Epithelial cell of proximal tubule (primary cell): ENCODE measurements at places on chromosomes 2 and 18. TPM values are rescaled to one million over a fixed set of nuclear protein-coding genes. Genes with fewer than 3 reads are reported as not detected.
A peak's percentile ranks its signal among the peaks of the same experiment; 100 is the strongest.

The VWC2L gene
- total RNA-seq, result not detected in 2 replicates

DNA sequence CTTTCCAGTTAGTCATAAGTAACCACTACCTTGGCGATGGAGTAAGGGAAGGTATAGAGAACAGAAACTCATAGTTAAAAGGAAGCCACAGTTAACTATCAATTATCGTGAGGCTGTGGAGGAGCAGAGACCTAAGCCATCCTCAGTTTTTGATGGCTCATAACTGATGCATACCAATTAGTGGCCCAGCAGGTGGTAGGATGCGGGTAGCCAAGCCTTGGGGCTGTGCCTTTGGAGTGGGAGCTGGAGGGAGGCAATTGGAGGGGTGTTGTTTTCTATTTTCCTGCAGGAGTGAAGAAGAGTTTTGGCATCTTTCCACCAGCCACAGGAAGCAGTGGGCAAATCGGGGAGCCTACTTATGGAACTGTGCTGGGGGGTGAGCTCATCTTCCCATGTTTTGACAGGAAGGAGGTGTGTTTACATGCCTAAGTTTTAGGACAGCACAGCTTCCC, 194.8 kb downstream of the TPGS2 start:
- no peak for DNase-seq

GRCh38 chr2:66445076-66445924, 10.4 kb downstream of the MEIS1 start:
- DNase-seq, result no peak

DNA sequence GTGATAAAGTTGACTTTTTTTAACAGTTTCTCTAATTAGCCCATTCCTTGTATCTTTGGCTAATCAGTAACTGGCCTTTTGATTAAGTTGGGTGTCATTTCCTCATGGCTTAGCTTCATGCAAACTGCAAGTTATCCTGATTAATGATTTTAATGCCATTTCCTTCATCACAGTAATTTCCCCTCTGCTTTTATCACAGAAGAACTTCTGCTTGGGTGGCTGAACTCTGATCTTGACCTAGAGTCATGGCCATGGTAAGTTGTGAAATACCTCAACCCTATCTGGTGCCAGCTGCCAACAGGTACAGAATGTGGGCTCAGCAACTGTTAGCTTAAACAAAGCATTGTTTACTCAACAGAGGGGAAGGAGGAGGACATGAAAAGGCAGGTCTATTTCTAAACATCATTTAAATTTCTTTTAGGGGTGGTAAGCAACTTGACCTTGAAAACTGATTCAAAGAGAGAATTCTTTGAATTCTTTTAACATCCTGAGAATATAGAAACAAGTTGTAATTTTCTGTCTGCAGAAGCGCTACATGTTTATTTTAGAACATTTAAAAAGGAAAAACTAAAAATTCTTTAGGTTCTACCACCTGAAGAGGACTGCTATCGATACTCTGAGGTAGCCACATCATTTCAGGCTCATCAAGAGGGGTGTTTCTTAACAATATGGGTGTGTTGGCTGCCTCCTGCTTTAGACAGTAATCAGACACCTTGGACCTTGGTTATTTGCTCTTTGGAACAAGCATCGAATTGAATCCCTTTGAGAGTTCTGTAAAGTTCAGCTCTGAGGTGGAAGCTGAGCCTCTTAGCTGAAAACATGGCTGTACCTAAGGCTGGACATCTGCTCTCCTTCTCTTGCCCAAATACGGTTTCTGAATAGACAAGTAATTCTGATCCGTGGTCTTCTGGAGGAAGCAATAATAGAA, 39.7 kb downstream of the ANXA4 start:
- DNase-seq, result peak; percentile 56

- DNase-seq, result no peak
Observed at GRCh38 chr18:52657043-52657805, 317.2 kb downstream of the DCC start.
